ENCODE measurements at places on chromosomes 3 and 15.
A peak's percentile ranks its signal among the peaks of the same experiment; 100 is the strongest.

DNA sequence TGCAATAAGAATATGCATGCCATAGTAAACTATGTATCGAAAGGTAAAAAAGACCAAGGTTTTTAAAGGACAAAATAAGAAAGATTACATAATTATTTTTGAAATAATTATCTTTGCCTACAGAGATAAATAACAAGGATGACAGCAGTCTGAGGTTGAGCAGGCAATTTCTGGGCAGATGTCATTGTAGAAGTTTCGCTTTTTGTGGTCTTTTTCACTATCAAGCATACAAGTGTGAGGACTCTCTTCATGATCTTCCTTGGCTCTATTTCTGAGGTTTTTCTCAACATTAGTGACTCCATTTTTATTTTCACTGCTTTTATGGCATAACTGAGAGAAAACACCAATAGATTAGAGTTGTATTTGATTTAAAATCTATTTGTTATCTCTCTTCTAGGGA lies 1337.9 kb upstream of the EPHA6 start:
- no peak for DNase-seq

- peak; percentile 93 for DNase-seq
These were observed 23.5 kb downstream of the DNAH1 start for GRCh38 chr3:52339612-52340011.

GRCh38 chr3:47410801-47411646 lies 30.2 kb downstream of the PTPN23 start:
- DNase-seq = no peak

- peak; percentile 51 for DNase-seq
These were observed 42.9 kb upstream of the LMCD1 start for GRCh38 chr3:8458711-8459110.

DNA sequence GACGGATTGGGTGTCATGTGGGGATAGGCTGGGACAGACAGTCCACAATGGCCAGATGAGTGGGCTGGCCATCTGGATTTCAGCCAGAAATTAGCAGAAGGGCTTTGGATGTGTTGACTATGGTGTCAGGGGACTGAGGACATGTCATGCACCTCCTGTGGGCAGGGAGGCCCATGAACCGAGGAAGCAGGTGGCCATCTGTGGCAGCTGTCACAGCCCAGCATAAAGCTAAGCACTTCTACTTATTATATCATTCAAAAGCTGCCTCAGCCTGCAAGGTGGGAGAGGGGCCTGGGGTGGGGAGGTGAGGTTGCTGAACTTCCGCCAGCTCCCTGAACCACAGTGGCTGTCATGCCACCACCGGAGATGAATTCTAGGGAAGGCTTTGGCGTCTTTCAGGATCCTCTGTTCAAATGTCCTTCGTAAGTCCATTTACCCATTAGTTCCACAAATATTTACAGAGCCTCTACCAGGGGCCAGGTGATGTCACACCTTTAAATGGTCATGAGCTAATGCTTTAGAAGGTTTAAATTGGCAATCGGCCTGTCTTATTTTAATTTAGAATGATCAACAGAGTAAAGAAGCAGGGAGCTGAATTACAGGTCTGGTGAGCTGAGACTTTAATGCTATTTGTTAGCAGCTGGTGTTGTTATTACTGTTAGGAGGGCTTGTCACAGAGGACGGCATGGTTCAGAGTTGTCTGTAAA lies 23.6 kb upstream of the CAV3 start:
- DNase-seq = no peak
